Aorta (tissue), 5 donors: ENCODE measurements at places on chromosomes 12 and 14. TPM values are rescaled to one million over a fixed set of nuclear protein-coding genes. Genes with fewer than 3 reads are reported as not detected.

- DNase-seq = no peak
Measured at GRCh38 chr12:52892207-52892852, 12.5 kb downstream of the KRT8 start.

GRCh38 chr14:23137813-23138535 lies 18.9 kb upstream of the CEBPE start:
- DNase-seq = no peak

DNA sequence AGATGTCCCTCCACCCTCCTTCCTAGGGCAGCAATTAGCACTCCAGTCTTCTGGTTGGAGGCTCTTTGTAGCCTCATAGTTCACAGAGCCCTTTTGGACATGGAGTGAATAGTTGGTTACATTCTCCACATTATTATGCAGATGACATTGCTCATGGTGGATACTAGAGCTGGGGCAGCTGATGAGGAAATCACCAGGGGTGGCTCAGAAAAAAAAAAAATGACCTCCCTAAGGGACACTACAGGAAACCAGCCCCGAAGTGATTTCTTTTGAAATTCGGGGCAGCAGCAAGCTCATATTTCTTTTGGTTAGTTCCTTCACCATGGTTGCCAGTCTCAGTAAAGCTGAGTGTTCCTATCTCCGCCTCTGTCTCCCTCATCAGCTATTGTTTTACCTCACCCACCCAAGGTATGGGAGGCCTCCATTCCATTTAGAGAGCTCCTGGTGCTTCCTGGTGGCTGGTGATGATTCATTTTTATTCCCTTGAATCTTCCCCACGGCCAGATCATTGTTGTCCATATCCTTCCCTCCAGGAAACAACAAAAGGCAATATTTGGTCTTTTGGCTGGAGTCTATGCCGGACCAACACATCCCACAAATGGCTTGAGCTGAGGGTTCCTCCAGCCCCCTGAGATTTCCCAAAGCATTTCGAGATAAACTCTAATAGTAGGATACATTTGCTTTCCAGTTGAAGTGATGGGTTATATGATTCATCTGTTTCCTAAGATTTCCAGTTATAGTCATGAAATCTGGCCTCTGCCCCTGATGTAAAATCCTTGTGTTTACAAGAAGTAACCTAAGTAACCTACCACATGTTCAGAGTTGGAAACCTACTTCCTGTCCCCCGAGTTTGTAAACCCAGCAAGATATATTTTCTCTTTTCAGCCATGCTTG lies 56.2 kb upstream of the NID2 start:
- DNase-seq = no peak

DNA sequence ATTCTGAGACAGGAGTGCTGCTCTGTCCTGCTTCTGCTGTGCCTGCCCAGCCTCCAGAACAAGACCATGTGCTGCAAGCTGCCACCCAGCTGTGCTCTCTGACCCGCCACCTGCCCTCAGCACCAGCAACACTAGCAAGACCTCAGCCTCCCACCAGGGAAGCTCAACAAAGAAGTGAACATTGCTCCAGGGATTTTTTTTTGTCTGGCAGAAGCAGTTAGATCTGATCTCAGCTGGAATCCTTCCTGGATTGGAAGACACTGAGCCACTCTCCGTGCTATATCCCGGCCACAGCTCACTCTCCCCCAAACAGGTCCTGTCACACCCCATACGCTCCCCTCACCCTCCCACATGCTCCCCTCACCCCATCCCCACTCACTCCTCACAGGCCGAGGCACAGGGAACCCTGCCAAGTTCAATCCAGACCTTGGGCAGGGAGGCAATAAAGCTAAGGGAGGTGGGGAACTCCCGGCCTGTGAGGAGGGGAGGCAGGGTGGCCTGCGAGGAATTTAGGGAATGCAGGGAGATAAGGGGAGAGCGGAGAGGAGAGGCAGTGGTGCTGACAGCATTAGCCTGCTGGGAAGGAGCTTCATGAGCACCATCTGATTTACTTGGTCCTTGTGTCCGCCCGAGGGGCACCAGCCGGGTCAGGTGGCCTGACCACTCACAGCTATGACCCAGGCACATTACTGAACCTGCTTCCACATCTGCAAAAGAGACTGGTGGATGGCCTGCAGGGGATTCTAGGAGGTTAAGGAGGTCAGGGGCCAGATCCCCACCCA lies 29.7 kb downstream of the CCDC85C start:
- peak; percentile 56 for DNase-seq

DNA sequence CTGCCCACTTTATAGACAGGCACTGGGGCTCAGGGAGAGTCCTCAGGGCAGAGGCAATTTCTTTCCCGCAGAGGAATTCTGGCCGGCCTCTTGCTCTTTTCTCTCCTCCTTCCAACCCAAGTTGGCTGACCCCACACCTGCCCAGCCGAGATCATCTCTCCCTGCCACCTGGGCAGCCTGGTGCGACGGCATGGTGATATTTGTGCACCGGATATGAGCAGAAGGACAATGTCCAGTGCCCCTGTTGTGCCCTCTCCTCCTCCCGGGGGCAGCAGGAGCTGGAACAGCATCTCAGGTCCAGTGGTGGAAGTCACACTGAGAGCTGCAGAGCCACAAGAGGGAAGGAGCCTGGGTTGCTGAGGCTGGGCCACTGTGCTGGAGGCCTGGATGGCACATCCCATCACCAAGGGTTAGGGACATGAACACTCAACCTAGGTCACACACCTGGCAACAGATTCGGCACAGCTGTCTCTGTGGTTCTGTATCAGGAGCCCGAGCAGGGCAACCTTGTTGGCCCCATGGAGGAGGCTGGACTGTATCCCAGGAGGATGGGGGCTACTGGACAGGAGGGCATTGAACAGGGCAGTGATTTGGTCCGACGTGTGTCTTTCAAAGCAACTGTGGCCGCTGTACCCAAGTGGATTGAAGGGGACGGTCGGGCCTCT lies 57.7 kb upstream of the DIO3 start:
- peak; percentile 56 for DNase-seq

The GPR84 gene
- total RNA-seq = 1.9 TPM

DNA sequence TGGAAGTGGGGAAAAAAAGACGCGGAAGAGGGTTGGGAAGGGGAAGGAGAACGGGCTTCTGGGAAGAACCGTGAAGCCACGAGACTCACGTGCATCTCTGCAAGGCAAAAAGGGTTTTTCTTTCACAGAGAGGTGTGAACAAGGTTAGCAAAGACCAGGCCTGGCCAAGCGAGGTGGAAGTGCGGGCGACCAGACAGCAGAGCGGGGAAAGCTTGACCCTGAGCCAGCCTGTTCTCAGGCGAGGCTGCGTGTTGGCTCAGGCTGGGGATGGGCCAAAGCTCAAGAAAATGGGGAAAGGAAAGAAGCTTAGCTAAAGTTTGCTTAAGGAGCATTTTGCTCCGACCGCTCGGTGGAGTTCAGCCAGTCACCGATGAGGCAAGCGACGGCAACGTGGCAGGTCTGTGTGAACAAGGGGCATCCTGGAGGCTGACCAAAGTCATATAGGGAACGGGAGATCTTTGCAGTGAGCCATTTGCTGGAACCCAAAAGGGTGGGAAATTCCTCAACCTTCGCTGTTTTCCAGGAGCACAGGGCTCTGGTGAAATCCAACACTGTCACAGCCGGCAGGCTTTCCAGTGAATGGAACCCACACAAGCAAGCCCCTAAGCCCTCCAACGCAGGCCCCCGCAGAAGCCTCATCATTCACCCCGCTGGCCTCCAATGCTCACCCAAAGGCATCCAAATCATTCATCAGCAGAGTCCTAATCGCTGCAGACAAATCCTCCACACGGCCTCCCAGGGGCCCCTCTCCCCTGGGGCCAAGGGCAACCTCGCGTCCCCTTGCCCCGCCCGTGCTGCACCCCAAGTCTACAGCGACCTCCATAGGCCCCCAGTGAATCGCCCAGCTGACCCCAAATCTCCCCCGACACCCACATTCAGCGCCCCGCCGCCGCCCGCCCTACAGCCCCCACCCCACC lies 754 bp downstream of the ZNF605 start:
- DNase-seq = peak; percentile 85

- DNase-seq = peak; percentile 67
Measured at GRCh38 chr14:105602799-105603793, 76.7 kb downstream of the TMEM121 start.

The A2M gene
- 2,139 TPM for total RNA-seq

The TBC1D30 gene
- 4.1 TPM for total RNA-seq

GRCh38 chr12:92827836-92828431 lies 101.2 kb downstream of the EEA1 start:
- DNase-seq = no peak

The TMCC3 gene
- total RNA-seq = 16.8 TPM

The ALX1 gene
- not detected for total RNA-seq

The POTEG gene
- not detected for total RNA-seq

GRCh38 chr12:85029456-85029855 lies 6.6 kb downstream of the TSPAN19 start:
- DNase-seq = no peak

GRCh38 chr12:73629893-73630831 lies 907.5 kb upstream of the ATXN7L3B start:
- no peak for DNase-seq

The JAG2 gene
- 15.0 TPM for total RNA-seq

DNA sequence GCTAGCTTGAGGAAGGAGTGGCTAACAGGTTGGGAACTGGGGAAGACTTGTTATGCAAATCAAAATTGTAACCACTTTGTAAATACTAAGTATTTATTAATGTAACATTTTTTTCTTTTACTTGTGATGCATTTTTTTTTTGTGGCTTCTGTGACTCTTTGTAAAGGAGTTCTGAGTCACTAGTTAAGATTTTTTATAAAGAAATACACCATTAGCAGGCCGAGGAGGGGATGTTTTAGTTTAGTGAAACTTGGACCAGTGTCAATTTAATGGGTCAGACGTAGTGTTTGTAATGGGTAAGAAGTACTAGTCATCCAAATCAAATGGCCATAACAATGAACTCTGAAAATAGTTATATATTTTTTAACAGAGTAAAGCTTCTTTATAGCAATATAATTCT lies 43.1 kb downstream of the AKAP6 start:
- no peak for DNase-seq

DNA sequence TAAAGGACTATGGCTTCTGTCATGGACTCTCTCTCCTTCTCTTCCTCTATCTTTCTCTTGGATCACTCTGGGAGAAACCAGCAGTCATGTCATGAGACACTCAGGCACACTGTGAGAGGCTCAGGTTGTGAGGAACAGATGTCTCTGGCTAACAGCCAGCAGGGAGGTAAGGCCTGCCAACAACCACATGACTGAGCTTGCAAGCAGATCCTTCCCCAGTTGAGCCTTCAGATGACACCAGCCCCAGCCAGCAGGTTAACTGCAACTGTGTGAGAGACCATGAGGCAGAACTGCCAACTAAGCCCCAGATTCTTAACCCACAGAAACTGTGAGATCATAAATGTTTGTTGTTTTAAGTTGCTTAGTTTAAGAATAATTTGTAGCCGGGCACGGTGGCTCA lies 90.6 kb downstream of the VCPKMT start:
- no peak for DNase-seq

The VWF gene
- total RNA-seq = 490 TPM

GRCh38 chr14:104316121-104316722 lies 177.8 kb downstream of the KIF26A start:
- no peak for DNase-seq

- no peak for DNase-seq
Measured at GRCh38 chr14:104639471-104639870, 34.9 kb upstream of the TMEM179 start.

DNA sequence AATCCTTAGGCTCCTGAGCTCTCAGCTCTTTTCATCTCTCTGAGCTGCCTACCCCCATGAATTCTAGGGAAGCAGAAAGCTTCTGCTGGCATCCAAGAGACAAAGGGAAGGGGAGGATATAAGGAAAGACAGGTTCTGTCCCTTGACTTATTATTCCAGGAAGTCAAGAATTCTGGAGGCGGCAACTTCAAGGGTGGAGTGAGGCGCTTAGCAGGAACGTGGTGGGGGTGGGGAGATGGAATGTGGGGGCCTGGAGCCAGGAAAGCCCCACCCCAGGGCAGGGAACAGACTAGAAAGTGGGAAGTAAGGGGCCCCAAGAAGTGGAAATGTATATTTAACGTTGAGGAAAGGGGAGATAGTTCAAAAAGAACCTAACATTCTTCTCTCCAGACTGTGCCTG lies 1.4 kb downstream of the CALCOCO1 start:
- DNase-seq = no peak

The WASHC3 gene
- total RNA-seq = 57.4 TPM

DNA sequence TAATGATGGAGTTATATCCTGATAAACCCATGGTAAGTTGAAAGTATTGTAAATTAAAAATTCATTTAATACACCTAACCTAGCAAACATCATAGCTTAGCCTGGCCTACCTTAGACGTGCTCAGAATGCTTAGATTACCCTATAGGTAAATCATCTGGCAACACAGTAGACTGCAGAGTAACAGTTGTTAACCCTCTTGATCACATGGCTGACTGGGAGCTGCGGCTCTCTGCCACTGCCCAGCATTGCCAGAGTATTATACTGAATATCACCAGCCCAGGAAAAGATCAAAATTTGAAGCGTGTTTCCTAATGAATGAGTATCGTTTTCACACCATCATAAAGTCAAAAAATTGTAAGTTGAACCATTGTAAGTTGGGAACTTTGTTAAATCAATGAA lies 17.8 kb upstream of the TMPRSS12 start:
- no peak for DNase-seq

DNA sequence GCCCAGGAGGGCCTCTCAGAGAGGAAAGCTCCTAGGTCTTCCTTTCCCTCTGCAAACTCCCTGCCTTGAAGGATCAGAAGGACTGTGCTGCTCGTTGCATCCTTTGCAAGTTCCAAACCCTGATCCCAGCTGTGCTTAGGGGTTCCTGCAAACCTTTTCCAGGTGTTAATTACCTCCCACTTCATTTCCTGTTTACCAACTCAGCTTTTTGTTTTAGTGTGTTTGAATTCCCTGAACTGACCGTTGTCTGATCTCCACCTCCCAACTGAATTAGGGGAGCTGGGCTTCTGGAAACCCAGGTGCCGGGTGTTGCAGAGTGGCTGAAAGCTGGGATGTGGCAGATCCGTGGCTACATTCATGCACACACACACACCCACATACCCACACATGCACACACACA lies 20.6 kb upstream of the BDKRB1 start:
- no peak for DNase-seq

DNA sequence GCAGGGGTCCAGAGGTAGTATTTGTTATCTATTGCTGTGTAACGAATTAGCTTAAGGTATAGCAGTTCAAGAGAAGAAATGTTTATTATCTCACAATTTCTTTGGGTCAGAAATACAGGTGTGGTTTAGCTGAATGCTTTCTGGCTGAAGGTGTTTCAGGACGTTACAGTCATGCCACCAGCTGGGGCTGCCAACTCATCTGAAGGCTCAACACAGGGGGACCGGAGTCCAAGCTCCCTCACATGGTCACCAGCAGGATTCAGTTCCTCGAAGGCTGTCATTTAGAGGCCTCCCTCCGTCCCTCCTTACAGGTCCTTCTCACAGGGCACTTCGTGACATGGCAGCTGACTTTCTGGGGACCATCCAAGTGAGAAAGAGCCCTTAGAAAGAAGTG lies 37.5 kb upstream of the SINHCAF start:
- no peak for DNase-seq

GRCh38 chr14:78344290-78344689 lies 174.1 kb downstream of the NRXN3 start:
- no peak for DNase-seq

The KRT75 gene
- not detected for total RNA-seq

GRCh38 chr12:15982471-15982870 lies 71.3 kb downstream of the DERA start:
- no peak for DNase-seq
